ENCODE measurements at places on chromosomes 16 and 17.
A peak's percentile ranks its signal among the peaks of the same experiment; 100 is the strongest.

DNA sequence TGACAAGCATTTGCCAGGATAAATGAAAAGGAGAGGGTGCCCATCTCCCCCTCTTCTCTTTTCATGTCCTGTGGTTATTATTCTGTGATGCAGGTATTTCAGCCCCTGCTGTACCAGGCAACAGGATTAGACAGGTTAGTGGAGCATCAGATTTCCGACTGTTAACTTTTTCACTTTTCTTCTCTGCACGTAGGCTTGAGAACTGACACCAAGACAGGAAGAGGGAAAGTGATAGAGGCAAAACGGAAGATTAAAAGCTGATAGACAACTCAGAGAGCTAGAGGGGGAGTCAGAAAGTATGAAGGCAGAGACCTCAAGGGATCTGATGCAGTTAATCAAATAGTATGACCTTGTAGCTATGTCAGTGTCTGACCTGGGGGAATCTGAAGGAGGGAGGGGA is 132.8 kb downstream of the SOX9 start:
- DNase-seq, result no peak

GRCh38 chr17:48997103-48997826 is at the start of gene IGF2BP1:
Gene IGF2BP1, plus strand, starts transcription at chr17:48997385. Its CDS starts 361 bp downstream, at chr17:48997746.
- no peak for DNase-seq

GRCh38 chr17:50928646-50929045 is 62.5 kb upstream of the TOB1 start:
- DNase-seq, result no peak

- DNase-seq, result no peak
Measured at GRCh38 chr17:65523411-65523810, 38.0 kb downstream of the AXIN2 start.

- DNase-seq, result no peak
Measured at GRCh38 chr16:89371968-89372634, 118.3 kb downstream of the ANKRD11 start.

DNA sequence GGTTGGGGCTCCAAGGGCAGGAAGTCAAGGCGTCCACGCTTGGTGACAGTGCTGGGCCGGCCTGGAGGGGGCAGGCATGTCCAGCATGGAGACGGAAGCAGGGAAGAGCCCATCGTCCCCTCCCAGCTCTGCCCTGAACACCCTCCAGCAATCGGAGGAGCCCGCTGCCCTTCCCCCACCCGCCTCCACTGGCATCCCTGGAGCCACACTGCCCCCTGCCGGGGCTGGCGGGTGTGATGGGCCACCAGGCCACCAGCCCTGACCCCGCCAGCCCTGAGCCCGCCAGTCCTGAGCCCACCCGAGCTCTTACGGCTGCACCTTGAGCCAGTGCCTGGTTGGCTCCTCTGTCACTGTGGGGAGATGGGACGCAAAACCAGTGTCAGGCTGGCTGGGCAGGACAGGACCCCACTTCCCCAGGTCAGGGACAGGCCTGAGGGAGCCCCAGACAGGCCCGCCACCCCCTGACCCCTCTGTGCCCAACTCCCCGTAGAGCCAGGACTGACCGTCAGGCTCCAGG is 4.1 kb upstream of the CDH15 start:
- peak; percentile 45 for DNase-seq

DNA sequence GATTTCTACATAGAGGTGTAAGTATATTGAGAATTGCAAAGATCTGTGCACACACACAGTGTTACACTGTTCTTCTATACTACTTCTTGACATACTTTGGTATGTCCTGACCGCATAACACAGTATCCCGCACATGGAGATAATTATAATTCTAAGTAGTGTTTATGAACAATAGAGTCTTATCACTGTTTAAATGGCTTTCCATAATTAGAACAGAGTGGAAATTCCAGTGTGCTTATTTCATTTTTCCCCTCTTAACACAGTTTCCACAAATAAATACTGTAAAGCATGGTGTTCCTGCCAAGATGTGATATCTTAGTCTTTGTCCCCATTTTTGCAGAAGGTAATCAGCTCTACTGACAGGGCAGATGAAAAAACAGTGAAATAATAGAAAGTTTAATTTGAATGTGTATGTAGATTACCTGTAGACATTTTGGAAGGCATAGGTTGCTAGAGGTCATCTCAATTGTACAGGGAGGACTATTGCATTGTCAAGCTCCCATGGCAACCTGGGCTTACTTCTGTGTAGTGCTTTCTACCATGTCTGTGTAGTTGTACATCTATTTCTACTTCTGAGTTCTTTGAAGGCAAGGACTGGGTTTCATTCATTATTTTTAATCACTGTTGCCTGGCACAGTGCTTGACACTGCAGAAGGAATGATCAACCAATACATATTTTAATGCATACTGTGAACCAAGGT is 10.1 kb upstream of the KRT28 start:
- DNase-seq, result no peak

- DNase-seq, result no peak
Measured at GRCh38 chr16:49292413-49292812, 10.8 kb upstream of the CBLN1 start.

GRCh38 chr17:31279401-31279800 is 17.6 kb downstream of the OMG start:
- DNase-seq, result no peak

- no peak for DNase-seq
Measured at GRCh38 chr16:82625066-82625968, 1.5 kb upstream of the CDH13 start.

- no peak for DNase-seq
Measured at GRCh38 chr17:10737736-10738135, 7.9 kb upstream of the TMEM220 start.

DNA sequence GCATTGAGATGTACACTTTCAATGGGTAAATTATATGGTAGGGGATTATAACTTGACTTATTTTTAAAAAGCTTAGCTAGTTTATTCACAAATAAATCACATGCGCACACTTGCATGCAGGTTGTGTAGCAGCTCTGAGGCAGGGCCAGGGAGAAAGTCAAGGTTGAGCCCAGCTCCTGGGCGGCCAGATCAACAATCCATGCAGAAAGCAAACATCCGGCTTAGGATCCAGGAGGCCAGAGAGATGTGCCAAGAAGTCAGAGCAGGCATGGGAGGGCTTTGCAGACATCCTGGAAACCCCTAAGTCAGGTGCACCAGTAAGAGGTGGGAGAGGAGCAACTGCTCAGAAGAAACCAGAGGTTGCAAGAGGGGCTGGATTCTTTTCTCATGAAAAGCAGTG is 186.5 kb downstream of the AXIN2 start:
- no peak for DNase-seq

DNA sequence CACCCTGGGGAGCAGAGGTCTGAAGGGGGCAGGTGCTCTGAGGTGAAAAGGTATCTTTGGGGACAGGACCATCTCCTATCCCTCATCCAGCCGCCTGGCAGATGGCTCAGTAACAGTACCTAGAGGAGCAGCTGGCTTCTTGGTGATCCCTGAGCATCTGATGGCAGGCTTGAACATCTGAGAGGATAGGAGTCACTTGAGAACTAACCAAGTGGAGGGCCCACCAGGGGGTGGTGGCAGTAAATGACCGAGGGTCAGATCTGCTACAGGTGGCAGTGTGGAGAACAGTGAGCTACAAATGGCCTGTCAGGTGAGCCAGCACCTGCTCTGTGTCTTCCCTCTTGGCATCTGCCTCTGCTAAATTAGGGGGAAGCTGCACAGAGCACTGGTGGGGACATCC is 13.8 kb downstream of the HROB start:
- no peak for DNase-seq

- no peak for DNase-seq
Measured at GRCh38 chr17:19254651-19255050, 17.5 kb downstream of the EPN2 start.

DNA sequence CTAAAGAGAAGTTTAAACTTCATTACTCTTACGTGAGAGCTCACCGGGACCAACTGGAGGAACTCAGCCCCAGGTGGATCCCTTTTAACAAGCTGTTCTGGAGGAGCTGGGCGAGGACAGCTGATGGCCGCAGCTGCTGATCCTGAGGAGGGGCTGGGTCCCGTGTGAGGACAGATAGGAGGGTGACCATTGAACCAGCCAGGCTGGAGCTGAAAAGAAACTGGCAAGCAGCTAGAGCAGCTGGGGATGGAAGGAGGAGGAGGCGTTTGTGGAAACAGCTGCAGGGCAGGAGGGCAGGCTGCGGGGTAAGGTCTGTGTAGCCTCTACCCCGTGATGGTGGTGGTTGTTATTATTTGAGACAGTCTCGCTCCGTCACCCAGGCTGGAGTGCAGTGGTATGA is 119.5 kb downstream of the AATF start:
- no peak for DNase-seq

DNA sequence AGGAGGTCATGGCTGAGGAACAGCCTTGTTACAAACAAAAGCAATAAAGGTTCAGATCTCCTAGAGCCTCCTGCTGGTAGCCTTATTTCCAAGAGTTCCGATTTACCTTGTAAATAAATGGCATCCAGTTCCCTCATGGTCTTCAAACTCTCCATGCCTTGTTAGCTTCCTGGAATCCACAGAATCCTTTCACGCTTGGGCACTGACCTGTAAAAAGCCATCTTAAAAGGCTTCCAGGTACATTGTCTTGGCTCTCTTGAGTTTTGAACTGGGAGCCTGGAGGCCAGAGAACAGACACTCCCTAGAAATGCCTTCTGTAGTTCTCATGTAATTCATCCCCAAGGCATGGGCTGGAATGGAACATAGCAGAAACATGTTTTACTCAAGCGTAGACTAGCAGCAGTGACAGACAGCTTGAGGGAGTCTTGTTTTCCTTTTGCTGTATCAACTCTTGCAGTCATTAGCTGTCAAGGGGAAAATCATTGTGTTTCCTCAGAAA is 207.9 kb downstream of the SNX29 start:
- no peak for DNase-seq

Data from NCI-H226 (cell line).